ENCODE measurements at places on chromosomes 2 and 18. TPM values are rescaled to one million over a fixed set of nuclear protein-coding genes. Genes with fewer than 3 reads are reported as not detected.

The IL37 gene
- not detected for polyA plus RNA-seq

The DCTN1 gene
- 149 TPM for polyA plus RNA-seq

The PCARE gene
- 0.24 TPM for polyA plus RNA-seq

DNA sequence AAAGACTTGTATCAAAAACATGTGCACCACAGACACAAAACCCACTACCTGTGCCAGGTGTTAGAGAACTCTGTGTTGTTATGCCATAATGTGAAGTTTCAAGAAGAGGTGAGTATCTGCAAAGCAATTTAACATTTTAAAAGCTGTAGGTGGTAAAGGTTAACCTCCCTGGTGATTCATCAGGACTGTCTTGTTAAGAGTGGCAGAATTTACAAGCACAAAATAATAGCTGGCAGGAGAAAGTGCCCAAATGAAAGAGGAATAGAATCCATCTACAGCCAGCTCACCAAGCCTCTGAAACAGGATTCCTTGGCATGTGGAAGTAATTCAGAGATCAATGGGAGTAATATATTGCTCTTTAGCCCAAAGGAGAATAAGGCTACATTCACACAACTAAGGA lies 230.7 kb downstream of the AFF3 start:
- DNase-seq, result no peak

DNA sequence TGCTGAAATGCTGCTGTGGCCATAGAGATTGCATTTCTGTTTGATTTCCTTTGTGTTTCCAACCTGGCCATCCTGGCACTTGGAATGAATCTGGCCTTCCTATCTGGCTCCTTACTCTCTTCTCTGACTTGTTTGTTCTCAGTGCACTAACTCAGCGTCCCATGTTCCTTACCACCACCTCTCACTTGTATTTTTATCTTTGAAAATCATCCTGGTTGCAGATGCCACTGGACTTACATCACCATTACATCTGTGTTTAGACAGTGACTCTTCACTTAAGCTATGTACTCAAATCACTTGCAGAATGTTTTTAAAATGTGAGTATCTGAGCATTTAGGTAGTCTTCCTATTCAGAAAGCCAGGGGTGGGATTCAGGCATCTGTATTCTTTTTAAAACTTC lies 239.5 kb downstream of the WDR7 start:
- no peak for DNase-seq

DNA sequence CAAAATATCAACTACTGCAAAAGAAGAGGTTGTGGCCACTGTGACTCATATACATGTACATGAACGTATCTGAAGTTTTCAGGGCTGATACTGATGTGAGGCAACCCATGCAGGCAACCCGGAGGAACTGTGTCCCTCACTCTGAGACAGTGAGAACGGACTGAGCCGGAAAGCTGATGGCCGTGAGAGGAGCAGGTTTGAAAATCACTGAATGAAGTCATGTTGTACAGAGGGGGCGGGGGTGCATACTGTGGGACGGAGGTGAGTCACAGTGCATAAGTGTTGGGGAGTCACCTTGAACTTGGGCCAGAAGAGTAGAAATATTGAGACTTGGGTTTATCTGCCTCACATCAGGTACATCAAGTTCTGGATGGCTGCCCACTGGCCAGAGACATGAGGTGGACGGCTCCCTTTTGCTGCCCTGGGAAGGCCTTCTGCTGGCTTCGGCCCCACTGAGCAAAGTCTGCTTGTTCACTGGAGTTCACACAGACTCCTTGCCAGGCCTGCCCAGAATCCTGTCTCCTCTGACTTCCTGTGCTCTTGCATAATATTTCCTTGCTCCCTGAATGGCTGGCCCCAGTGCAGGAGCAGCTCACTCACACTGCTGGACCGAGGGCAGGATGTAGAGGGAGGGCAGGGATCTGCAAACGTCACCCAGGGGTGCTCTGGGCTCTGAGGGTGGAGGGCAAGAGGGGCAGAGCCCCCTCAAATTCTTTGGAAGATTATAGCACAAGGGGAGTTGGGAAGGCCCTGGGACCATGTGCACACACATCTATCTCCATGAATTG lies 18.1 kb downstream of the EPAS1 start:
- DNase-seq, result no peak

DNA sequence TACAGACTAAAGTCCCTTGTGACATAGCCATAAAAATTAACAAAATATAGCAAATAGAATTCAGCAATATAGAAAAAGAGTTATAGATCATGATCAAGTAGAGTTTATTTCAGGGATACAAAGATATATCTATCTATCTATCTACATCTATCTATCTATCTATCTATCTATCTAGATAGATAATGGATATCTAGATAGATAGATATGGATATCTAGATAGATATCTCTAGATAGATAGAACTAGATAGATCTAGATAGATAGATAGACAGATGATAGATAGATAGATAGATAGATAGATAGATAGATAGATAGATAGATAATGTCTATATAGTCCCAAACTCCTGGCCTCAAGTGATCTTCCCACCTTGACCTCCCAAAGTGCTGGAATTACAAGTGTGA lies 17.3 kb upstream of the CHMP3 start:
- no peak for DNase-seq

GRCh38 chr18:32802591-32803451 lies 30.0 kb upstream of the KLHL14 start:
- DNase-seq, result peak; percentile 14

DNA sequence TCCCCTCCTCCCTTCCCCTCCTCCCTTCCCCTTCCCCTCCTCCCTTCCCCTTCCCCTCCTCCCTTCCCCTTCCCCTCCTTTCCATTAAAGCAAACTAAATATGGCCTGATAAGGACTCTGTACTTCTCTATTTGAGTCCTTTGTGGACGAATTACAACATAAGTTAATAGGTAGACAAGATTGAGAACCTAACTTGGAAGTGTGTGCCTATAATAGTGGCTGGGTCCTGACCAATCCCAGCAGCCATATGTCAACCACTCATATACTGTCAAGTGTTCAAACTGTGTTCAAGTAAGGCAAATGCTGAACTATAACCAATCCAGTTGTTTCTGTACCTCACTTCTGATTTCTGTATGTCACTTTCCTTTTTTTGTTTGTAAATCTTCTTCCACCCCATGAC lies 97.1 kb upstream of the RBMS1 start:
- no peak for DNase-seq

DNA sequence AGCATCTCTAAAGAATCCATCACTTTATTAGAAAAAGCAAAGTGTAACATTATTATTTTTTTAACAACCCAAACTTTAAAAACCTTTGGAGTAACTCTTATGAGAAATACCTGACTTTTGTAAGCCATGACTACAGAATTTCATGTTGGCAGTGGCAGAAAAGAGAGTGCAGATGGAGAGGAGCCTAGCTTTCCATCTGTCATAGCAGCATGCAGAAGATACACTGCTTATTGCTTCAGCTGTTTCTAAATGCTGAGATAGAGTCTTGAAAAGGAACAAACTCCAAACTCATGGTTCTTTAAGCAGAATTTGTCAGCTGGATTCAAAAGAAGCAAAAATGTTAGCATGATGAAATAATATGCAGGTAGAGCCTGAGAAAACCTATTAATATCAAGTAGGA lies 1130.3 kb downstream of the DPP10 start:
- no peak for DNase-seq

- peak; percentile 39 for DNase-seq
Observed at GRCh38 chr18:35580701-35581539, 620 bp upstream of the GALNT1 start.

DNA sequence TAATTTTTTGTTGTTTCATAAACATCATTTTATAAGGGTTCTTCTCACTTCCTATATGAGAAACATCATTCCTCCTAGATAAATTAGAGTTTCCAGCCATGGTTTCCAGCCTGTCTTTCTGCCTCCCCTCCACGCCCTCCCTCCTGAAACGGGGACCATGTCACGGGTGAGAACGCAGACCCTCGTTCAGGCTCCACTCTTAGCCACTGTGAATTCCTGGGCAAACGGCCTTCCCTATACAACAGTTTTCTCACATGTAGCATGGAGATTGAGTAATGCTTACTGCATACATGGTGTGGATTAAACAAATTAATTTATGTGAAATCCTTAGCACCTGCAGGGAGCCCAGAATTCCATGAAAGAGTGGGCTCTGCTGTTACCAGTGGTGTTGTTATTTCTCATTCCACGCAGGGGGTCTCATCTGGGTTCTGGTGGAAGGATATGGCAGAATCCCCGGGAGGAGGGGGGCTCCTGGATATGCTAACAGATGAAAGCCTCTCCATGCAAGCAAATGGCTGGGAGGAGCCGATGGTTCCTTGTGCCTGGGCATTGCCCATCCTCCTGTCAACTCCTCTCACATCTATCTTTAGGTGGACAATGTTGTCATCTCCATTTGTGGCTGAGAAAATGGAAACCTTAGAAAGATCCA lies 54.0 kb upstream of the TWIST2 start:
- DNase-seq, result no peak

- DNase-seq, result no peak
Observed at GRCh38 chr2:143282684-143283083, 153.5 kb downstream of the ARHGAP15 start.
